ENCODE measurements at places on chromosomes 13 and 19. TPM values are rescaled to one million over a fixed set of nuclear protein-coding genes. Genes with fewer than 3 reads are reported as not detected.

GRCh38 chr19:33564836-33565338 lies 43.3 kb upstream of the PEPD start:
- no peaks in the 10 kb centered on the region for H3K36me3 ChIP-seq
- no peaks in the 10 kb centered on the region for H3K4me1 ChIP-seq
- no peak for DNase-seq
- H3K4me3 ChIP-seq, result no peak overlapping the region
- no peak overlapping the region for H3K27ac ChIP-seq

The LRRC63 gene
- not detected for total RNA-seq

The LATS2 gene
- 23.0 TPM for total RNA-seq

GRCh38 chr19:51311351-51312257 lies at the start of gene IGLON5:
Gene IGLON5 (plus strand): TSS chr19:51311644. CDS start chr19:51311848, 204 bp downstream.
- no peak for DNase-seq
- H3K27ac ChIP-seq, result no peak within 1 kb of the TSS
- H3K27me3 ChIP-seq, result no peaks in the 10 kb centered on the region
- no peaks in the 10 kb centered on the region for H3K36me3 ChIP-seq
- H3K4me3 ChIP-seq, result no peak within 1 kb of the TSS

DNA sequence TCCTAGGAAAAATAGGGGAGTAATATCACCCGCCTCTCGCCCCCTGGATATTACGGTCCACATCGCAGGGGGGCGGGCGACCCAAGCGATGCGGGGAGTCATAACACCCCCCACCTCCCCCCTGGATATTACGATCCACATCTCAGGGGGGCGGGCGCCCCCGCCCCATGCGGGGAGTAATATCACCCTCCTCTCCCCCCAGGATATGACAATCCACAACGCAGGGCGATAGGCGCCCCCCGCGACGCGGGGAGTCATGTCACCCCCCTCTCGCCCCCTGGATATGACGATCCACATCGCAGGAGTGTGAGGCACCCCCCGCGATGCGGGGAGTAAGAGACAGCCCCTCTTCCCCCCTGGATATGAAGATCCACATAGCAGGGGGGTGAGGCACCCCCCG lies 684.4 kb upstream of the PCDH9 start:
- H3K27ac ChIP-seq, result no peak overlapping the region
- no peak for DNase-seq
- no peaks in the 10 kb centered on the region for H3K4me1 ChIP-seq
- H3K4me3 ChIP-seq, result no peak overlapping the region
- H3K36me3 ChIP-seq, result no peaks in the 10 kb centered on the region
- no peaks in the 10 kb centered on the region for H3K27me3 ChIP-seq

The ZNF583 gene
- total RNA-seq, result 8.0 TPM

DNA sequence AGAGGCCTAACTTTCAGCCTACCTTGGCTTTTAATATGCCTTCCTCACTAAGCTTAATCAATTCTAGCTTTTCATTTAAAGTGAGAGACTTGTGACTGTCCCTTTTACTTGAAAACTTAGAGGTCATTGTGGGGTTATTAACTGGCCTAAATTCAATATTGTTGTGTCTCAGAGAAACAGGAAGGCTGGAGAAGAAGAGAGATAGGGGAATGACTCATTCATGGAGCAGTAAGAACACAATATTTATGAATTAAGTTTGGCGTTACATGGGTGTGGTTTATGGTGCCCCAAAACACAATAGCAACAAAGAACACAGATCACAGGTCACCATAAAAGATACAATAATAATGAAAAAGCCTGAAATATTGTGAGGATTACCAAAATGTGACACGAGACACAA lies 612.1 kb downstream of the TBC1D4 start:
- H3K27me3 ChIP-seq, result no peaks in the 10 kb centered on the region
- H3K4me1 ChIP-seq, result peaks cover 17% of the 10 kb centered on the region
- DNase-seq, result peak; percentile 10
- H3K27ac ChIP-seq, result no peak overlapping the region
- H3K36me3 ChIP-seq, result no peaks in the 10 kb centered on the region

GRCh38 chr19:11047866-11048265 lies 41.4 kb upstream of the LDLR start:
- no peaks in the 10 kb centered on the region for H3K4me1 ChIP-seq
- H3K27ac ChIP-seq, result no peak overlapping the region
- no peak for DNase-seq
- no peak overlapping the region for H3K4me3 ChIP-seq

The GRK1 gene
- total RNA-seq, result not detected

DNA sequence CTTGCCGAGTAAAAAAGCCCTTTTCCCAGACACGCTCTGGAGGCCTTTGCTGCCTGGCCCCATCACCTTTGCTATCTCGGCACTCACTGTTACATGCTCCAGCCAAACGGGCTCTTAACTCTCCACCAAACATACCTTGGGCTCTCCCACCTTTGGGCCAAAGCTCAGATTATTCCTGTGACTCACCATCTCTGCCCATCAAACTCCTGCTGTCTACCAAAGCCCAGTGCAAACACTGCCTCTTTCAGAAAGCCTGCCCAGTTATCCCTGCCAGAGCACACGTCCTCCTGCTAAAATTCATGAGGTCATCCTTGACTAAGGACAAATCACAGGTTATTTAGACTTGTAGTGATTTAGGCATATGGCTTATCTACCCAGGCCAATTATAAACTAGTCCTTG lies 48.1 kb upstream of the SERPINE3 start:
- H3K27me3 ChIP-seq, result peaks cover 6% of the 10 kb centered on the region
- H3K4me3 ChIP-seq, result no peak overlapping the region
- H3K36me3 ChIP-seq, result no peaks in the 10 kb centered on the region
- H3K4me1 ChIP-seq, result peaks cover 9% of the 10 kb centered on the region
- no peak overlapping the region for H3K27ac ChIP-seq

DNA sequence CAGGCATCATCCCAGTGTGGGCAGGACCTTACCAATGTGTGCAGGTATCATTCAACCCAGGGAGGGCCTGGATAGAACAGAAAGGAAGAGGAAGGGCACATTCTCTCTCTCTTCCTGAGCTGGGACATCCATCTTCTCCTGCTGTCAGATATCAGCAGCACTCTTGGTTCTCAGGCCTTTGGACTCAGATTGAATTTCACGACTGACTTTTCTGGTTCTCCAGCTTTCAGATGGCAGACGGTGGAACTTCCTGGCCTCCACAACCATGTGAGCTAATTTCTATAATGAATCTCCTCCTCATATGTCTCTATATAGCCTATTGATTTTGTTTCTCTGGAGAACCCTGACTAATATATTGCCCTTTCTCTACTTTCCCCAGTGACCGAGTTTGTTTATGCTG lies 77.3 kb downstream of the OLFM4 start:
- DNase-seq, result no peak
- no peak overlapping the region for H3K4me3 ChIP-seq
- no peaks in the 10 kb centered on the region for H3K36me3 ChIP-seq

DNA sequence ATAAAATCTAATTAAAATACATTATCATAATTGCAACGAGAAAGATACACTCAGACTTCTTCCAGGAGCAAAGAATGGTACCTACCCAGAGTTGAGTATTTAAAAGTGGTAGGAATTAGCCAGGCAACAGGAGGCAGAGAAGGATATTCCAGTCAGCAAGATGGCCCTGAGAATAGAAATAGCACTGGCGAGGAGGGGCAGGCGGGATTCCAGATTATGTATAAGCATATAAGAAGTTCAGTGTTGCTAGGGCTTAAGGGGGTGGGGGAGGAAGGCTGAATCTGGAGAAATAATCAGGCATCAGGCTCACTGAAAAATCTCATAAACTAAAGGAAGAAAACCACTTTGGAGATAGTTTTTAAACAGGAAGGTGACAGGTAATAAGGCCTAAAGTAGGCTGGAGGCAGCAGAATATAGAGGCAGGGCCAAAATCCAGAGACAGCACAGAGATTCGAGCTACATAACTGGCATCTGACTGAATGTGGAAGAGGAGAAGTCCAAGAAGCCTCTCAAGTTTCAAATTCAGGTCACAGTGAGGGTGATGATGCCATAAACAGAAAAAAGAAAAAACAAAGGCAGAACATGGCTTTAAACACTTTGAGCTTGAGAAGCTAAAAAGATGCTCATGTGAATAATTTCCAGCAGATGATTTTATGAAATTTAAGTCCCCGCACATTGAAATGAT lies 7.5 kb downstream of the KPNA3 start:
- peak; percentile 11 for DNase-seq
- 0 out of 2 replicates have a peak, but pooled peaks cover 8% of the 10 kb centered on the region for H3K4me1 ChIP-seq
- H3K27me3 ChIP-seq, result no peaks in the 10 kb centered on the region

The CRX gene
- not detected for total RNA-seq

- no peak overlapping the region for H3K27ac ChIP-seq
- H3K36me3 ChIP-seq, result no peaks in the 10 kb centered on the region
- peak; percentile 23 for DNase-seq
- no peaks in the 10 kb centered on the region for H3K27me3 ChIP-seq
- peaks cover 13% of the 10 kb centered on the region for H3K4me1 ChIP-seq
- H3K4me3 ChIP-seq, result no peak overlapping the region
Measured at GRCh38 chr13:74708629-74709028, 574.4 kb upstream of the KLF12 start.

DNA sequence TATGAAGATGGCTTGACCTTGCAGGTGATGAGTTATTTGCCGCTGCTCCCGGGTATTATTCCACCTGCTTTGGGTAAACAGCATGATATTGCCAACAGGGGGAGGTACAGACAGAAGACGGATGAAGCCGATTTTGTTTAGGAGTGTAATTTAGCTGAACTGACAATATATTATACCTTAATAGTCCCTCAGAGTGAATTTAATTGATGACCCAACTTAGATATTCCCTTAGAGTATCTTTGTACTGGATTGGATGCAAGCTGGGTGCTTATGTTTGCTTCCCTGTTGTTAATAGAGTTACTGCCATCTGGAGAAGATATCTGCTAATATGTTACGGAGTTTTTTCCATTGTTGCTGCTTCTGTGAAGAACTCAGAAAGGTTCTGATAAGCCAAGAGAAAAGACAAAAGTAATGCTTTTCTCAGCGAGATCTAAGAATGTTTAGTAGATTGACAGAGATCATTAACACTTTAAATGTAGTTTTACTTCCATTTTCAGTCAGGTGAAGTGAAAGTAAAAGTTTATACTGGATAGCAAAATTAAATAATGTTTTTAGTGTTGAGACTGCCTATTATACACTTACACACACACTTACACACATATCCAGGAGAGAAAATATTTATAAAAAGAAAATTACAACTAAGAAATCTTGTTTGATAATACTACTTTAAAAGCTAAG lies 2220.8 kb upstream of the PCDH20 start:
- H3K27me3 ChIP-seq, result no peaks in the 10 kb centered on the region
- no peak overlapping the region for H3K27ac ChIP-seq
- DNase-seq, result no peak

The MEIOSIN gene
- not detected for total RNA-seq

- no peak for DNase-seq
- no peak overlapping the region for H3K4me3 ChIP-seq
- no peaks in the 10 kb centered on the region for H3K4me1 ChIP-seq
- no peak overlapping the region for H3K27ac ChIP-seq
- H3K27me3 ChIP-seq, result peaks cover 43% of the 10 kb centered on the region
Measured at GRCh38 chr13:109483284-109483683, 303.1 kb downstream of the IRS2 start.

- DNase-seq, result no peak
- no peaks in the 10 kb centered on the region for H3K27me3 ChIP-seq
- peaks cover 55% of the 10 kb centered on the region for H3K36me3 ChIP-seq
- no peaks in the 10 kb centered on the region for H3K4me1 ChIP-seq
- no peak overlapping the region for H3K4me3 ChIP-seq
- no peak overlapping the region for H3K27ac ChIP-seq
Measured at GRCh38 chr13:102645701-102646100, 48.9 kb downstream of the TPP2 start.

- no peak overlapping the region for H3K27ac ChIP-seq
- H3K36me3 ChIP-seq, result no peaks in the 10 kb centered on the region
- no peaks in the 10 kb centered on the region for H3K4me1 ChIP-seq
- H3K4me3 ChIP-seq, result peak overlapping the region; percentile 57
Measured at GRCh38 chr19:29528350-29528945, 2.7 kb downstream of the VSTM2B start.

The MCF2L gene
- total RNA-seq, result not detected

- H3K27ac ChIP-seq, result no peak overlapping the region
- H3K4me3 ChIP-seq, result no peak overlapping the region
- no peak for DNase-seq
- no peaks in the 10 kb centered on the region for H3K27me3 ChIP-seq
- H3K36me3 ChIP-seq, result no peaks in the 10 kb centered on the region
Measured at GRCh38 chr19:31600731-31601295, 251.6 kb upstream of the TSHZ3 start.

GRCh38 chr13:46077265-46077664 lies 24.7 kb upstream of the ZC3H13 start:
- no peaks in the 10 kb centered on the region for H3K4me1 ChIP-seq
- no peaks in the 10 kb centered on the region for H3K27me3 ChIP-seq
- H3K27ac ChIP-seq, result no peak overlapping the region
- no peak overlapping the region for H3K4me3 ChIP-seq
- no peak for DNase-seq

DNA sequence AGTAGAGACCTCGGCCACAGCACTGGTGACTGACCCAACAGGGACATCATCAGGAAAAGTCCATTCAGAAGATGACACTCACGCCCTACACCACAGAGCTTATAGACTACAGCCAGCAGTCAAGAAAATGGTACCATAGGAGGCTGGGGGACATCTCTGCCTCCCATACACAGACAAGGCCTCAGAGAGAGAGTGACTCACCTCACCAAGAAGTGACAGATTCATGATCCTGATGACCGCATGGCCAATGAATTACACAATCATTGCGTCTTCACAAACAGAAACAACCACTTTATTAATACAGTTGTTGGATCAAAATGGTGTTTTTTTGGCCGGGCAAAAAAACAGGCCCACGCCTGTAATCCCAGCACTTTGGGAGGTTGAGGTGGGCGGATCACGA lies 260.8 kb upstream of the TSHZ3 start:
- DNase-seq, result no peak
- no peak overlapping the region for H3K4me3 ChIP-seq
- no peaks in the 10 kb centered on the region for H3K36me3 ChIP-seq
- H3K4me1 ChIP-seq, result no peaks in the 10 kb centered on the region
- peaks cover 7% of the 10 kb centered on the region for H3K27me3 ChIP-seq

The OR4F17 gene
- total RNA-seq, result not detected

The FGF21 gene
- total RNA-seq, result not detected

The PRR22 gene
- not detected for total RNA-seq

GRCh38 chr13:106802917-106803316 lies 235.0 kb upstream of the ARGLU1 start:
- H3K4me1 ChIP-seq, result no peaks in the 10 kb centered on the region
- no peak overlapping the region for H3K27ac ChIP-seq
- H3K36me3 ChIP-seq, result no peaks in the 10 kb centered on the region
- DNase-seq, result no peak

DNA sequence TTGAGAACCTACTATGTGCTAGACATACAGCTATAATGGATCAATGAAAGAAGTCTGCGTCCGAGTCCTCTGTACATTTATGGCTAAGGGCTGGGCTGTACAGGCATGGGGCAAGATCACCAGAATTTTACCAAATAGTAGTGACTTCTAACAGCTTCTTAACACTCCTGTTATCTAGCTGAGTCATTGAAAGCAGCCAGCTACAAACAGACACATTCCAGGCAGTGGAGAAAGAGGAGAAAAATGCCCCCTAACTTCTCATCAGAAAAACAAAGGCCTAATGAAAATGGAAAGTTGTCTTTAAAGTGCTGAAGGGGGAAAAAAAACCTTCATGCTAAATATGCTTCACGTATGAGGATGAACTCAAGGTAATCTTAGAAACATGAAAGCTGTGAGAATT lies 14.3 kb upstream of the ZNF667 start:
- H3K36me3 ChIP-seq, result peaks cover 4% of the 10 kb centered on the region
- peak; percentile 26 for DNase-seq
- no peak overlapping the region for H3K4me3 ChIP-seq
- H3K4me1 ChIP-seq, result no peaks in the 10 kb centered on the region
